ENCODE measurements at places on chromosomes 4 and X.

GRCh38 chrX:65712005-65712806 lies 44.8 kb downstream of the MSN start:
- no peak for DNase-seq

DNA sequence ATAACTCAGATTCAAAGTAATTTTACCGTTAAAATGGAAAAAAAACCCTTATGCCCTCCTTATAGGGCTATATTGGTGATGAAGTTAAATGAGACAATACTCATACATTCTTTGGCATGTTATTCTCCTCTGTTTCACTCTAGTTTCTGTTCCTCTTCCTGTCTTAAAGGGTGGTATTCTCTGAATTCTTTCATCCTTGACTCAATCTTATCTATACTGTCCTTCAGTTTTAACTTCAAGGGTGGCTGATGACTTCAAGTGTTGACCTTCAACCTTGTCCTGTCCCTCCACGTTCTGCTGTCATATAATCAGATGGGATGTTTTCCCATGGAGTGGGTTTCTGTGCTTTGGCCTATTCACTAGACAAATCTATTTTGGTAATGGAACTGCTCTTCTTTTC lies 44.0 kb downstream of the ZNF518B start:
- no peak for DNase-seq

GRCh38 chrX:1261285-1261684 lies 7.3 kb upstream of the CSF2RA start:
- DNase-seq, result no peak

DNA sequence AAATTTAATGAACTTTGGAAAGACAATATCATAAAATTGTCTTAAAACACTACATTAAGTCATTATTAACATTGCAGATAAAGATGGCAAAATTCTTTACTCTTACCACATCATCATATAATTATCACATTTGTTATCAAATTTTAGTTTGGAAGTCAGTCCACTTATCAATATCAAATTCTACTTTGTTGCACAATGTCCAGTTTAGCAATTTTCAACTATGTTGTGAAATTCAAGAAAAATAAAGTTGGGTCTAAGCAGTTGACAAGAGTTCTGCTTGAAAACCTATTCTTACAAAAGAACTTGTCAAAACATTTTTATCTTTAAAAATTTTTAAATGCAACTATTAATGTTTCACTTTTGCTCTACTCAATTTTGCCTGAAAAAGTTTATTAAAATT lies 44.7 kb upstream of the TET2 start:
- no peak for DNase-seq

GRCh38 chrX:24999511-24999910 lies 16.3 kb downstream of the ARX start:
- DNase-seq, result no peak

GRCh38 chr4:143054971-143055370 lies 129.7 kb upstream of the USP38 start:
- DNase-seq, result no peak

DNA sequence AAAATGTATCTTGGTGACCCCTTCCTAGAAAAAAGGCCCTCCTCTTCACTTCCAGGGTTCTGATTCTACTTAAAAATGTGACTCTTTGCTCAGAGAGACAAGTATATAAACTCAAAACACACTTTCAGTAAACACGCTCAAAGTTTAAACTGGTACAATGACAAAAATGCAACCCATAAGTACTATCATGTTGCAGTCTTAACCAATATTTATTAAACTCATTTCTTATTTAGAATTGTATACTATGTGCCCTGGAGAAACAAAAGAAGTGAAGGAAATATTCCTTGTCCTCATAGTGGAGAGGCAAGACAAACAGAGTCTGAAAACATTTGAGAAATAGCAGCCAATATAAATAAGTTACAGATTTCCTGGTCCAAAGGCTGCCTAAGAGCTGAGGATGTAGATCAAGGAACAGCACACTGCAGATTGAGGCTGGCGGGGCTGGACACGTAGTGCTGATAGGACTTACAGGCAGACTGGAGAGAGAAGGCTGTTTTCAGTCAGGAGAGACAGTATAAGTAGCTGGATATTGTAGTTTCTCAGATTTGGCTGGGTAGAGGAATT lies 39.1 kb upstream of the ANXA3 start:
- DNase-seq, result no peak

DNA sequence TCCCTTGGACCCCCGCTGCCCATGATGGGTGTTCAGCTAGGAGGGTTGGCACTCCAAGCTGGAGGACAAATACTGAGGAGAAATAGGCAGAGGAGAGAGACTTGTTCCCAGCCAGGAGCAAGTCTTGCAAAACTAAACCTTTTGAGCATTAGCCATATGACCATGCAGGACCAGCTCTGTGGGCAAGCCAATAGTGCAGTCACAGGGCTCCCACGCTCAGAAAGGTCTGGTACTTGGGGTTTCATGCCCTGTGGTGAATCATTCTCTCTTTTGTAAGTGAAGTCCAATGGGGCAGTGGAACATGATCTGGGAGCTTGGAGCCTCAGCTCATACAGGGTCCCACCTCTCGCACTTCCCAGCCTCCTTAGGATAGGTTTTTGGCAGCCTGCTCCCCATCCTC lies 300.9 kb downstream of the BCOR start:
- no peak for DNase-seq

GRCh38 chr4:54384563-54384962 lies 155.5 kb downstream of the PDGFRA start:
- peak; percentile 22 for DNase-seq

All from glomerular endothelial cell (primary cell).